Caco-2 (cell line): ENCODE measurements at places on chromosomes 13 and 19.
A peak's percentile ranks its signal among the peaks of the same experiment; 100 is the strongest.

- no peak for DNase-seq
These were observed 101.7 kb downstream of the TNFRSF19 start for GRCh38 chr13:23671897-23672296.

DNA sequence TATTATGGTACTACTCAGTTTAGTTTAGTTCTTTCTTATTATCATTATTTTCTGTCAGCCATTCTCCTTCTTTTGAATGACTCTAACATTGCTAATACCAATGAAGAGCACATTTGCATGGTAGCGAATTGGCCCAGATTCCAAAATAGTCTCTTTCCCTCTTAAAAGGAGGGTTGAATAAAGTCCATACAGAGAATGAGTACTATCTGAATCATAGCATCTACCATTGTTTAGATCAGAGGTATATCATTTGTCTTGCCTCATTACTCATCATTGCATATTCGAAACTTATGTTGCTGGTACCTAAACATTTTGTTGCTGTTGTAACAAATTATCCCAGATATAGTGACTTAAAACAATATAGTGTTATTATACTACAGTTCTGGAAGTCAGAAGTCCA lies 1235.3 kb upstream of the ATXN8OS start:
- no peak for DNase-seq

- DNase-seq = peak; percentile 90
These were observed 4.1 kb downstream of the DLL3 start for GRCh38 chr19:39502640-39503417.

- DNase-seq = no peak
These were observed 36.5 kb downstream of the TSHZ3 start for GRCh38 chr19:31312677-31313244.

GRCh38 chr19:36528921-36529518 lies 949 bp upstream of the ZNF260 start:
- DNase-seq = no peak
